Amniotic stem cell (primary cell): ENCODE measurements at places on chromosomes 4 and X.

- DNase-seq, result no peak
These were observed 5.2 kb upstream of the PGRMC1 start for GRCh38 chrX:119230850-119231249.

DNA sequence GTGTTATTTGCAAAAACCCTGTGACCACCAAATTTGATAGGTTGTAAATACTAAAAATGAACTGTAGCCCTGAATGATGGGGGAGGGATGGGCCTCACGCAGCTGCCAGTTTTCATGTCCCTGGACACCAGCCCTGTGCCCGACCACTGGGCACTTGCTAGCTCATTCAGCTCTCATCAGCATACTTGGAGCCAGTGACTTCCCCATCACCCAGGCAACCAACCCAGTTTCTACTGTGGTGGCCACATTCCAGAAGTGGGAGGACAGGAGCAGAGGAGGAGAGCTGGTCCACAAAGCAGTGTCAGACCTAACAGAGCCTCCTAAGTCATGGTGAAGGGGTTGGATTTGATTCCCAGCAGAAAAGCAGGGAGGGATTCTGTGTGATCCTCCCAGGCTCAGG lies 128.2 kb downstream of the CPEB2 start:
- DNase-seq, result no peak

GRCh38 chr4:156154978-156155377 lies 201.3 kb upstream of the CTSO start:
- no peak for DNase-seq

DNA sequence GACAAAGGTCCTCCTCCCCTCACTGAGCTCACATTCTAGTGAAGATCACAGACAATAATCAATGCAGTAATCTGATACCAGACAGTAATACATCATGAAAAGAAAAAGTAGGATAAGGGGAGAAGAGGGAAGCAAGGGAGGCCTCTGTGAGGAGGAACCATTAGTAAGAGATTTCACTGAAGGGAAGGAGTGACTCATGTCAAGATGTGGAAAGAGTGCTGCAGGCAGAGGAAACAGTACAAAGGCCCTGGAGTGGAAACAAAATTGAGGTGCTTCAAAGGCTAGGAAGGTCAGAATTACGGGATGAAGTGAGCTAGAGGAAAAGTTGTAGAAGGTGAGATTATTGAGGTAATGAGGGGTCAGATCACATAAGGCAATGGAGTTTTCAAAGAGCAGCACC lies 38.1 kb downstream of the LAMTOR3 start:
- peak; percentile 0 for DNase-seq

DNA sequence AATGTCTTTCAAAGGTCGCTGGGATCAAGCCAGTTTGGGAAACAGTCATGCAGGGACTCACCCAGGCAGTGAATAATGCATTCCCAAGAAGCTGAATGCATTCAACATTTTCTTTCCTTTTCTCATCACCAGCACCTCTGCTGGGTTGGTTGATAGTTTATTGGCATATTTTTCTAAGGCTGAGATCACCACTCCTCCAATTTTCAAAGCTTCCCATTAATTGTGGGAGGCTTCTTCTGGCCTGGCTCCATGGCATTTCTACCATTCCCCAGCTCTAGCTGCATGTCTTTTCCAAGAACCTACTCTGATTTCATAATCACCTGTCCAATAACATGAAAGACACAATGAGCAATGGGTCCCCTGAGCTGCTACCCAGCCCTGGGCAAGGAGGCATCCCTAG lies 35.8 kb downstream of the CHRDL1 start:
- DNase-seq, result no peak

DNA sequence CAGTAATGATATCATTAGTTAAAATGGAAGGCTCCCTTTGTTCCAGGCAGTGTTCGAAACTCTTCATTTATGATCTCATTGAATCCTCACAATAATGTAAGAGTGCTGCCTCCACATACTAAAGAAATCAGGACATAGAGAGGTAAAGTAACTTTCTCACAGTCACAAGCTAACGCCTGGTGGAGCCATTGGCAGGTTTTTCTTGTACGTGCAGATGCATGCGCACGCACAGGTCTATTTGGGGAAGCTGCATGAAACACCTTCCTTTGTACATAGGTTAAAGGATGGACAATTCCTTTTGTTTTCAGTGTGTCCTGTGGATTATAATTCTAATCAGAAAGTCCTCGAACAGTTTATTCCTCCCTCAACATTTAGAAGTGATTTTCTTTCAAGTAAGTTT lies 176.2 kb downstream of the RAPGEF2 start:
- DNase-seq, result no peak

DNA sequence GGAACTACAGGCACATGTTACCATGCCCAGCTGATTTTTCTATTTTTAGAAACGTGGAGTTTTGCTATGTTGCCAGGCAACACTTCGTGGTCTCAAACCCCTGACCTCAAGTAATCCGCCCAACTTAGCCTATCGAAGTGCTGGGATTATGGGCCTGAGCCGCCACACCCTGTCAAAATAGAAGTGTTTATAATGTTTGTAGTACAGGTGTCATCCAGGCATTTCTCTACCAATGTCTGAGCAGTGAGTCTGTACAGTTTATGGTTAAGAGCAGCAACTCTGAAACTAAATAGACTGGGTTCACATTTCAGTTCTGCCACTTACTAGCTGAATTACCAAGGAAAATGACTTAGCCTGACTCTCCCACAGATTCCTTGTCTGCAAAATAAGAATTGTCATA lies 460.4 kb upstream of the GALNT7 start:
- no peak for DNase-seq

GRCh38 chrX:148728901-148729300 lies 228.5 kb downstream of the AFF2 start:
- DNase-seq, result no peak

DNA sequence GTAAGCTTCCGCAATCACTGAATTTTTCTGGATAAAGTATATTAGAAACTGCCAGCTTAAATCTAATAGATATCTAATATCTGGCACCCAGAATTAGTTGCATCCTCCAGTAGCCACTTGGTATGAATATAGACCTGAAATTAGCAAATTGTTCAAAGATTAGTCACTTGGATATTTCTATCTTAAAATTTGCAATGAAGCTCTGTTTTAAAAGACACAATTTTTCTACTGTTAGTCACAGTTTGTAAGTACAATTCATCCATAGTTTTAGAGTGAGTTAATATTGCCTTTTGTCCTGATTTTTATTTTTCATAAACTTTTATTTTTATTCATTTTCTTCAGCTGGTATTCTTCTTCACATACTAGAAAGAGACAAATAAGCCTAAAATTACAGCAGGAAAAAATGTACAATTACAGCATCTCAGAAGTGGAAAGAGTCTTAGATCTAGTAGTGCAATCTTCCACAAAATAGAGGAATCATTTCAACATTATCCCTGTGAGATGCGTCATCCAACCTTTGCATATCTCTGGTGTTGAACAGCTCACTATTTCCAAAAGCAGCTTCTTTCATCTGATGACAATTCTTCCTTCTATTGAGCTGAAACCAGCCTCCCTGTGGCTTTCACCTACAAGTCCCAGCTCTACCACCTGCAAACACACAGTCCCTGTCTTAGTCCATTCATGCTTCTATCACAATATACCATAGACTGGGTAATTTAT lies 190.0 kb upstream of the AR start:
- DNase-seq, result no peak

DNA sequence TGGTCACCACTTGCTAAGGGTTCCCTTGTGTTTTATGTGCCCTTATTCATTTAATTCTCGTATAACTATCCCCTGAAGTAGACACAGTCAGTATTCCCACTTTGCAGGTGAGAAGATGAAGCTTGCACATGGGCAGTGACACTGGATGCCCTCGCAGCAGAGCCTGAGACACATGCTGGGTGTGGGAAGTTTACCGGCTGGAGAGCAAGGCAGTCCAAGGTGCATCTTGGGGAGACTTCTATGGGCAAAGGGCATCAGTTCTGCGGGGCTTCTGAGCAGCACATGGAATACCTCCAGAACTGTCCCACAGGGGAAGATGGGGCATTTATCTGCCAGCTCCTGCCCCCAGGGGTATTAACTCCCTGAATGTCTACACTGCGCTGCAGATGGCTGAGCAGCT lies 92.2 kb downstream of the SLC2A9 start:
- DNase-seq, result no peak

GRCh38 chr4:52948057-52948423 lies 85.9 kb downstream of the RASL11B start:
- DNase-seq, result no peak

GRCh38 chrX:49003696-49004095 lies 1.6 kb upstream of the GRIPAP1 start:
- no peak for DNase-seq

- DNase-seq, result no peak
These were observed 200.4 kb downstream of the ADGRL3 start for GRCh38 chr4:61400439-61401038.

- DNase-seq, result no peak
These were observed 28.9 kb downstream of the SLC25A5 start for GRCh38 chrX:119497185-119497584.

DNA sequence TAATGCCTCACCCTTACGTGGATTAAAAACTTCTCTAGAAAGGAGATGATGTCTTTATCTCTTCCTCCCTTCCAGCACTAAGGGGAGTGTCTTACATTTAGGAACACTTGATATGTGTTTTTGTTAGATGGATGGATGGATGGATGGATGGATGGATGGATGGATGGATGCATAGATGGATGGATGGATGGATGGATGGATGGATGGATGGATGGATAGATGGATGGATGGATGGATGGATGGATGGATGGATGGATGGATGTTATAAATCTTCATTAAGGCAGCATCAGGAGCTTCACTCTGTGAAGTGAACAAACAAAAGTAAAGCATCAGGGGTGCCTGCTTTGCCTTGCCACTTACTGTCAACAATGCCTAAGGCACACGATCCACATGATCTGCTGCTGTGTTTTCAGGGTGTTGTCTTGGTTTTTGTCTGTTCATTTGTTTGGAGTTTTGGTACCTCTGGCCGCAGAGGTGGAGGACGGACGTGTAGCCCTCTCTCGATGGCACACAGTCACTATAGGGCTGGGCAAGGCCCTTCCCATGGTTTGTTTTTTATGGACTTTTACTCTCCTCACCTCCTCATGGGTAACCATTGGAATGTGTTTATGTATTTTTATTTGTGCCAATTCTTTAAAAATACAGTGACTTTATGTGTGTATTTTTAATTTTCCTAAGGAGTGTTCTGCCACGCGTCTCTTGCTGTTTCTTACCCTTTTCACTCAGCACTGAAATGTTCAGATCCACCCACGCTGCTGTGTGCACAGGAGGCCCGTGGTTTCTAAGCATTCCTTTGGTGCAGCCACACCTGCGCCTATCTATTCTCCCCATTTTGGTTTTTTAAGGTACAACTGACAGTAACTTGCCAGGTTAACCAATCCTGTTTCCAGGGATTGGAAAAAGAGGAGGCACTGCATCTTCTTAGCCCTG lies 91.8 kb upstream of the ENPP6 start:
- DNase-seq, result no peak

DNA sequence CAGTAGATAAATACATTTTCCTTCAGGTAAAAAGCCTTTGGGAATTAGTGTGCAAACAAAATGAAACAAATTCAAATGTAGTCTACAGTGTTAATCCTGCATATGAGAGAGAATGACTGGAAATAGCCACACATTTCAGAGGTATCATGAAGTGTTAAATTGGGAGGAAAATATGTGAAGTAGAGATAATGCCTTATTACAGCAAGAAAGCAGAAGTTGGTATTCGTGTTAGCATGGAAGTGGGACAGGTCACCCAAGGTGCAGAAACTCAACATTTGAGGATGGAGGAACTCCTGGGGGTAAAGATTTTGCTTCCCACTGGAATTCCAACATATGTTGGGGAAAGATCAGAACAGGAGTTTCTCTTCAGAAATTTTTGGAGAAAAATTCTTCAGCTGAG lies 51.3 kb downstream of the EMCN start:
- DNase-seq, result no peak

GRCh38 chrX:29634516-29634915 lies 580.8 kb upstream of the MAGEB2 start:
- no peak for DNase-seq

DNA sequence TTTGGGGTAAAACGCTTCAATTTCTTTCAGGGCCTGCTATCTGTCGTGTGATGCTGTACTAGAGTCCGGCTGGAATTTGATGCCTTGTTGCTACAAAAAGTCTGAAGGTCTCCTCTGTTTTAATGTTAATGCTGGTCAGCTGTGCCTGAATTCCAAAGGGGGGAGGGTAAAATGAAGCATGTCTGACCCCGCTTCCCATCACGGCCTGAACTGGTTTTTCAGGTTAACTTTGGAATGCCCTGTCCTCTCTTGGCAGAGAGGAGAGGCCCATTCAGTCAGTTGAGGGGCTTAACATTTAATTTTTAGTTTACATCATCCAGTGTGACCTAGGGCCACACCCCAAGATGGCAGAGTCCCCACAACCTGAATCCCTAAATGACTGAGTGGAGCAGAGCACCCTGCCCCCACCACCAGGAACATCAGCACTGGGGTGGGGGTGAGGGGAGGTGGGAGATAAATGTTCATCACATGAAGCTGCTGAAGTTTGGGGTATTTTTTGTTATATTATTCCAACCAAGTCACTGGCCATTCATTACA lies 47.9 kb upstream of the GPR78 start:
- DNase-seq, result no peak

GRCh38 chr4:138190452-138190858 lies 51.7 kb downstream of the SLC7A11 start:
- DNase-seq, result no peak

GRCh38 chrX:41482154-41482850 lies 35.2 kb downstream of the NYX start:
- DNase-seq, result no peak

DNA sequence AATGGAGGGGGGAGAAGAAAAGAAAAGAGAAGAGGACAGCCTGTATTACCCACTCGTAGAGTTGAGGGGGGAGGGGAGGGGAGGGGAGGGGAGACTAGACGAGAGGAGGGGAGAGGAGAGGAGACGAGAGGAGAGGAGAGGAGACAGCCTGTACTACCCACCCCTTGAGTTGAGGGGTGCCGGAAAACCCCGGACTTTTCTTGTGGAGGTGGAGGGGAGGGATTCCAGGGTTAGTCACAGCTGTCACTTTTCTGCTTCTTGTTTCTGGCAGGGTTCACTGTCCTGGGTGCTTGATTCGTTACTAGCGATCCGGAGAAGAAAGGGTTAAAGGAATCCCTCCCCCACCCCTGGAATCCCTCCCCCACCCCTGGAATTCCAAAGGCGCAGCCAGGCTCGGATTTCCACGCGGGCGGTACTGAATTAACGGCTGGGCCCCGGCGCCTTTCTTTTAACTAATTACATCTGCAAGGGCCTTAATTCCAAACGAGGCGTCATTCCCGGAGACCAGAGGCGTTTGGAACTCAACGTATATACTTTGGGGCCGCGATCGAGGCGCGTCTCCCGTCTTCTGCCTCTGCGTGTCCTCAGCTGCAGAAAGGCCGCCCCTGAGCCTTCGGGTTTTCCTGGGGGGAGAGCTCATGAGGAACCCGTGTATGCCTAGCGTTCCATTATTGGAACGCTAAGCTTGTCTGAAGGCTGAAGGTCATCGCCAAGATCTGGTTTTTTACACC lies 20.1 kb upstream of the CSF2RA start:
- no peak for DNase-seq
